Activated T-helper 1 cell treated with anti-CD3 and anti-CD28 coated beads, Interleukin-12 subunit alpha, Interleukin-12 subunit beta, Interleukin-2, Interleukin-4 antibody, amounts not matched to agents 30 ng/mL and 10 ng/mL and 1 ng/mL, durations not matched to agents 14 hours and 24 hours and 36 hours (primary cell): ENCODE measurements at places on chromosomes 7 and 10.

DNA sequence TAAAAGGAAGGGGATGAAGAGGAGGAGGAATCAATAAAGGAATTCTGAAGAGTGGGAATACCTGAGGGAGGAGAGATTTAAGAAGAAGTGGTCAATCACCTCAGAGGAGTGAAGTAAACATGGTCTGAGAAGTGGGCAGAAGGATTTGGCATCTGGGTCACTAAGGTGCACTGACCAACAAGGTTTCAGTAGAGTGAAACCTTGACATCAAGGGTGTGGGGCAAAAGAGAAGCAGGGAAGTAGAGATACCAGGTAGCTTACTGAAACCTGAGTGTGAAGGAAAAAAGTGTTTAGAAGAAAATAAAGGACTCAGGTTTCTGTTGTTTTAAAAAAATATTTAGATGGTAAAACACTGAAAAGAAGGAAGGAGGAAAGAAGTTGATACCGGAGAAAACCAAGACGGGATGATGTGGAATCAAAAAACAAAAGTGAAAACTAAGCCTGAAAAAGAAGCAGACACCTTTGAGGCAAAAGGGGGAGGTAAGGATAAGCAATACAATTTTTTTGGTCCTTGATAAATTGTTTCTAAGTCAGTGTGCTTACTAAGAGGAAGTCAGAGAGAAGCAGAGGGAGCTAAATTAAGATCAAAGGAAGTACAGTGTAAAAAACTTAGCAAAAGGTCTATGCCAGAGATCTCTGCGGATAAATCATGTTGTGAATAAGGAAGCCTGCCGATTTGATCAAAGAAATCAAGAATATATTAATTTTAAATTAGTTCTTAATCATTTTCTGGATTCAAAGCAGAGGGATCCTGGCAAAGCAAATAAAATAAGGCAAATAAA, 137.2 kb upstream of the GPR22 start:
- DNase-seq, result no peak
- peaks cover 12% of the 10 kb centered on the region for H3K4me1 ChIP-seq
- no peak overlapping the region for H3K27ac ChIP-seq
- H3K36me3 ChIP-seq, result peaks cover 2% of the 10 kb centered on the region
- H3K4me3 ChIP-seq, result no peak overlapping the region

DNA sequence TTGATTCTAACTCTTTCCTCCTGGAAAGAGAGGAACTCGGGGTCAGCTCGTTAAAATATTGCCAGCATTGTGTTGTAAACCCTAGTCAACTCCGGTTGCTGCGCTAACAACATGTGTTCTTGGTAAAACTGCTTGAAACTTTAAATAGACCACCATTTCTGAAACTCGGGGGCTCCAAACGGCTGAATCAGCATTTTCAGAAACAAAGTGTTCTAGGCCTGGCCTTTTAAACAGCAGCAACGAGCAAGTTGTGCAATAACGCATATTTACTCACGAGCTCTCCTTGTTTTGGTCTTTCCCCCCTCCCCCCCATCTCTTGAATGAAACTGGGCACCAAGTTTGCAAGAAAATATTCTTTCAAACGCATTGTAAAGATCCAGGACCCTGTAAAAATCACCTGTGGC, 9.2 kb upstream of the GRB10 start:
- peaks cover 1% of the 10 kb centered on the region for H3K36me3 ChIP-seq
- peaks cover 13% of the 10 kb centered on the region for H3K4me1 ChIP-seq
- H3K27ac ChIP-seq, result peak overlapping the region; percentile 40
- DNase-seq, result no peak
- H3K27me3 ChIP-seq, result peaks cover 70% of the 10 kb centered on the region

DNA sequence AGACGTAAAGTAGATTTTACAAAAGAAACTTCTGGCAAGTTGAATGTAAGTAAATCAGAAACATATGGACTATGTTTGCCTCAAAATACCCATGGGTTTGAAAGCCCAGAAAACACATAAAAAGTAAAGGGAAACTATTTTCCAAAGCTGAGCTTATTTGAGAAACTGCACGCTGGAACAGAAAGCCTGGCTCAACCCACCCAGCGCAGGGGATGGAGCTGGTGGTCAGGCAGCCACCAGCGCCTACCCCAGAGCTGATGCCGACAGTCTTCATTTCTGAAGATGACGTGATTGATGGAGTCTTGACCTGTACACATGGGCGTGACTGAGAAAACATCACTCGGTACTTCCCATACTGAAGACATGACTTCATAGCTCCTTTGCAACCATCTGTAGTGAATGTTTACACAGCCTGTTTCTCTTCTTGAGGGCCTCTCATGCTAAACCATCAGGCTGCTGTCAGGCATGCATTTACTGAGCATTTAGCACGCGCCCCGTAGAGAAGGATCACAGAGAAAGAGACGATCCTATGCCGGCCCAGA, 232.6 kb upstream of the AUTS2 start:
- no peaks in the 10 kb centered on the region for H3K4me1 ChIP-seq
- no peak overlapping the region for H3K4me3 ChIP-seq
- H3K36me3 ChIP-seq, result no peaks in the 10 kb centered on the region
- H3K27me3 ChIP-seq, result peaks cover 1% of the 10 kb centered on the region
- DNase-seq, result no peak

- peaks cover 2% of the 10 kb centered on the region for H3K36me3 ChIP-seq
- no peak overlapping the region for H3K4me3 ChIP-seq
- peaks cover 6% of the 10 kb centered on the region for H3K27me3 ChIP-seq
- no peak overlapping the region for H3K27ac ChIP-seq
These were observed 30.3 kb upstream of the CREB3L2 start for GRCh38 chr7:138032186-138032585.

GRCh38 chr10:101116754-101117153, 14.3 kb upstream of the TLX1 start:
- no peak for DNase-seq
- H3K36me3 ChIP-seq, result no peaks in the 10 kb centered on the region
- peaks cover 55% of the 10 kb centered on the region for H3K27me3 ChIP-seq
- H3K27ac ChIP-seq, result no peak overlapping the region
- H3K4me3 ChIP-seq, result no peak overlapping the region
- peaks cover 13% of the 10 kb centered on the region for H3K4me1 ChIP-seq

GRCh38 chr10:131001438-131001837, 310.1 kb downstream of the TCERG1L start:
- no peak for DNase-seq
- no peaks in the 10 kb centered on the region for H3K4me1 ChIP-seq
- no peaks in the 10 kb centered on the region for H3K27me3 ChIP-seq
- H3K27ac ChIP-seq, result no peak overlapping the region
- H3K4me3 ChIP-seq, result no peak overlapping the region
- H3K36me3 ChIP-seq, result no peaks in the 10 kb centered on the region

GRCh38 chr10:97810446-97810845, 38.6 kb upstream of the SFRP5 start:
- no peaks in the 10 kb centered on the region for H3K4me1 ChIP-seq
- no peak for DNase-seq
- H3K27me3 ChIP-seq, result peaks cover 7% of the 10 kb centered on the region
